Bronchial epithelial cell (primary cell): ENCODE measurements at places on chromosomes 16 and 17. TPM values are rescaled to one million over a fixed set of nuclear protein-coding genes. Genes with fewer than 3 reads are reported as not detected.

DNA sequence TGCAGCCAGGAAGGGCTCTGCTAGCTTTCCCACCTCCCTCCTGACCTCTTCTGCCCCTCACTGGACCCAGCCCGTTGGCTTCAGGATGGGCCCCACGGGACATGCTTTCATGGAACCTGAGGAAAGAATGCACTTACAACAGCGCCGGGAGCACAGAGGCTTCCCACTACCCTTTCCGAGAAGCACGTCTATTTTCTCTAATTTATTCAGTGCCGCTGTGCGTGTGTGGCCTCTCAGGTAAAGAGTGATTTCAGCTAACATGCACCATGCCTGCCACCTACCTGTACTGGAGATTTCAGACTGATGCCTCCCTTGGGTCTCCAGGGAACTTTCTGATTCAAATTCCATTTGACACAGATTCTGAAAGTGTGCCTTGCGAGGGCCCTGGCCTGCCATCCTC is 140.1 kb downstream of the CYLD start:
- no peak for DNase-seq

- peak; percentile 31 for DNase-seq
Observed at GRCh38 chr17:40646791-40647623, 611 bp downstream of the SMARCE1 start.

DNA sequence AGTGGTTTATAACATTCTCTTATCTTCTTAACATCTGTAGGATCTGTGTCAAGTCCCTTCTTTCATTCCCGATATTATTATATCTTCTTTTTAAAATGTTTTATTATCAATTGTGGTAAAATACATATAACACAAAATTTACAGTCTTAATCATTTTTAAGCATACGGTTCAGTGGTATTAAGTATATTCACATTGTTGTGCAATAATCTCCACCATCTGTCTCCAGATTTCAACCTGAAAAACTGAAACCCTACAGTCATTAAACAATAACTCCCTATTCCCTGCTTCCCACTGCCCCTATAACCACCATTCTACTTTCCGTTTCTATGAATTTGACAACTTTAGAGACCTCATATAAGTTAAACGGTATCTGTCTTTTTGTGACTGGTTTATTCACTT is 45.5 kb downstream of the CEP112 start:
- no peak for DNase-seq

DNA sequence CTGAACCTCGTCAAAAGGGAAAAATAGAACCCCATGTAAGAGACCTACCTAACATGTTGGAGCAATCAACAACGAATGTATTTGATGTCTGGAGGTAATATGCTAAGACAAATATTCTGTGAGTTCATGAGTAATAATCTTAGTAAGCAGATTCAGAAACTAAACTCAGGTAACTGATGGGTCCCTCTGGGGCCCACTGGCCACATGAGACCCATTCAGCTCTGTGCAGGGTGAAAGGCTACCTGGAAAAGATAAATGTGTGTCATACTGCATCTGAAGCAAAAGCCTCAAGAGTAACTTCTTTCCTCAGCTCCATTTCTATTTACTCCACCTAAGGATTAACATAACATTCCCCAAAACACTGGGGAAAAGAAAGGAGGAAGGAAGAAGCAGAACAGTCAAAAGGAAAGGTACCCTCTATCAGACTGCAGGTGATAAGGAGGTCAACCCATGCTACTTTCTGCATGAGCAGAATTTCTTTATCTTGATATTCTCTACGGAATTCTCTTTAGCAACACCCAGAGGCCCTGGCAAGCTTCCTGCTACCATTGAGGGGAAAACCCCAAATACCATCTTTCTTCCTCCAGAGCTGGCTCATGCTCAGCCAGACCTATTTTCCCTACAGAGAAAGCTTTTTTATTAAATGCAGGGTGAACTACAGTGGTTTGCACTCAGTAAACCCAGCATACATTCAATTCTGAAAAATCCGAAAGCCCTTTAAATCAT is 37.7 kb upstream of the ABCA6 start:
- peak; percentile 51 for DNase-seq

DNA sequence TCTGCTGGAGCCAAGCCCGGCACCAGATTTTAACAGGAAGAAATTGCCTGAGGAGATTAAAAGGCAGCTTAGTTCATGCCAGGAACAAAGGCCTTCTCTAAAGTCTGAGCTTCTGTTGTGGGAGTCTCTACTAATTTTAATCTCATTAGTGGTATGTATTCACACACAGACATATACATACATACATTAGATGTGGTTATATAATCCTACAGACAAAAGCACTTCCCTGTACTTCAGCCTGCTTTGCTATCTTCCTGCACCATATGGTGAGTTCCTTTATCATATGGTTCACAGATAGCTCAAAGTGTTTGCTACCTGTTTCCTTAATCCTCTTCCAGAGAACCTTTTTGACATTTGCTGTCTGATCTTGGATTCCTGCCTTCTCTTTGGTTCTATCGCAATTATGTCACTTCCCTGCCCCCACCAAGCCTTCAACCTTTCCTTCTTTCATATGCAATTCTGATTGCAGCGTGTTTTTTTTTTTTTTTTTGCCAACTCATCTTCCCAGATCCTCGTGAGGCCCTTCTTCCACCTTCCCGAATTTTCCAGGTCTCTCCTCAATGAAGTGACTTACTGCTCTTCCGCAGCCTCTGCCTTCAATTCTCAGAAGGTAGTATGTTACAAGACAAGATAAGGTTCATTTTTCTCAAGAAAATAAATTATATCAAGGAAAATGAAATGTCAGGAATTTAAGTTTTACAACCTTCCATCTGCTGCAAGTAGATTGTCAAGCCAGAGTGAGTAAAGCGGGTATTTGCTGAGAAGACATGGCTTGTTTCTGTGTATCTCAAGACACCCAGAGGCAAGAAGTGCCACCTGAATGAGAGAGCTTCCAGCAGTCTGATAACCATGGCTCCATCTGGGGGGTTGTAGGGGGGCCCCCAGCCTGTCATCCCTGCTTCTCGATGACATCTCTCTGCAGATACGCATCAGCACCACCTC is 120.2 kb upstream of the CACNG3 start:
- no peak for DNase-seq

TNS4 gene
- total RNA-seq: 22.0 and 27.1 TPM in 2 replicates

GRCh38 chr17:75511610-75512575 is 3.4 kb downstream of the CASKIN2 start:
- no peak for DNase-seq

SHMT1 gene
- 15.3 and 15.5 TPM in 2 replicates for total RNA-seq

DNA sequence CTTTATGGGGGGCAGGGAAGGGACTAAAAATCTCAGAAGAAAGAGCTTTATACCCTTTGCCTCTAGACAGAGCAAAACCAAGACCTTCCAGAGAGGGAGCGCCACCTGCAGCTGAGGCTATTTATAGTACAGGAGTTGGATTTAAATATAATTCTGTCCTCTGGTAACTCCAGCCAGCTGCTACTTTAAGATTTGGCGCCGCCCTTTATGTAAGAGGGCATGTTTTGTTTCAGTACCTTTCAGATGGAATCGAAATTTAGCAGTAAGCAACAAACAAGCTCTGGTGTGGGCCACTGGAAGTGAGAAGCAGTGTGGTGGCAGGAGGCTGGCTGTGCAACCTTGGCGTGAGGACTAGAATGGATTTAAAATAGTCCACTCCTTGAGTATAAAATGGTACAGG is 5.2 kb upstream of the GUCY2D start:
- peak; percentile 39 for DNase-seq

FOXF1 gene
- total RNA-seq: 0.26 TPM in 1 of 2 replicates, not detected in the other

DNA sequence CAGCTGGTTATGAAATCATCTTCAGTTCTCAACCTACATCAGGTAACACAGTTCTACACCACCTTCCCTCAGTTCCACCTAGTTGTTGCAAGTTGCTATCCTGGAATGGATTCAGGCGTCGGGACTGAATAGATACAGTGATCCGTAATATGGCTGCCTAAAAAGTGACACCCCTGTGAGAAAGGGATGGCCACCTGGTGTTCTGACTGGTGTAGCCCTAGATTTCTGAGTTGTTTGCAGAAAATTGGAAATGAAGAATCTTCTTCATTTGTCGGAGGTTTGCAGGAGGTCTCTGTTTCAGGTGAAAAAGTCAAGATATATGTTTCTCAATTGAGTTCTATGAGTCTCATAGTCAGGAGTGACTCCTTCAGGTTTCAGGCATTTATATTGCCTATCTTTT is 225.8 kb upstream of the ELAC2 start:
- no peak for DNase-seq

GRCh38 chr16:82881516-82881915 is 254.7 kb downstream of the CDH13 start:
- DNase-seq: no peak

UNC13D gene
- total RNA-seq: 4.7 and 17.0 TPM in 2 replicates

AANAT gene
- total RNA-seq: not detected in 2 replicates

- no peak for DNase-seq
Observed at GRCh38 chr16:49101997-49102396, 179.6 kb downstream of the CBLN1 start.

GRCh38 chr16:68357923-68358322 is 47.1 kb downstream of the PRMT7 start:
- DNase-seq: no peak

DNA sequence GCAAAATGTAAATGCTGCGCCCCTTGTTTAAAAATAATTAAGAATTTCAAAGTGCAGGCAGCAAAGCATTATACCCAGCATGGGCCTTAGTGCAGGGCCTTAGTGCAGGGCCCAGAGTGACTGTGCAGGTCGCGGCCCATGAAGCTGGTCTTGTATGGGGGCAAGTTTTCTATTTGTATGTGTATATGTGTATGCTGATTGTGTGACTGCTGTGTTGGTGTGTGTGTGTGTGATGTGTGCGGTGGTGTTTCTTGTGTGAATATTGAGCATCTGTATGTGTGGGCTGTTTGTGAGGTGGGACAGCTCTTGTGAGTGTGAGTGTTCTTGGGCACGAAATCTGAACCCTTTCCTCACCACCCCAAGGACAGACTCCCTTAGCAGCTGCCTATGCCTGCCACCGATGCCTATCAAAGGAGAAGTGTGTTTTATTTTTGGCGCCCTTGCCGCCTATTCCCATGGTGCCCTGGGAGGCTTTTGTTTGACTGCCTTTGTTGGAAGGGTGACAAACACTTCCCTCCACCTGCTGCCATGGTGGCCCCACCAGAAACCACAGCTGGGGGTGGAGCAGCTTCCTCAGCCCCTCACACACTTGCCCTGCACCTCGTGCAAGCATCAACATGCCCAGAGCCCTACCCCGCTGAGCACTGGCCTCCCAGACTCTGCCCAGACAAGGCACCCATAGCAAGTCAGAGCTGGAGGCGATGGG is 18.0 kb downstream of the CCR7 start:
- DNase-seq: peak; percentile 98

GRCh38 chr16:159136-159849 is 6.5 kb upstream of the HBM start:
- DNase-seq: no peak

CDK5R1 gene
- total RNA-seq: 2.9 and 5.5 TPM in 2 replicates

CTRB1 gene
- not detected in 2 replicates for total RNA-seq

DNA sequence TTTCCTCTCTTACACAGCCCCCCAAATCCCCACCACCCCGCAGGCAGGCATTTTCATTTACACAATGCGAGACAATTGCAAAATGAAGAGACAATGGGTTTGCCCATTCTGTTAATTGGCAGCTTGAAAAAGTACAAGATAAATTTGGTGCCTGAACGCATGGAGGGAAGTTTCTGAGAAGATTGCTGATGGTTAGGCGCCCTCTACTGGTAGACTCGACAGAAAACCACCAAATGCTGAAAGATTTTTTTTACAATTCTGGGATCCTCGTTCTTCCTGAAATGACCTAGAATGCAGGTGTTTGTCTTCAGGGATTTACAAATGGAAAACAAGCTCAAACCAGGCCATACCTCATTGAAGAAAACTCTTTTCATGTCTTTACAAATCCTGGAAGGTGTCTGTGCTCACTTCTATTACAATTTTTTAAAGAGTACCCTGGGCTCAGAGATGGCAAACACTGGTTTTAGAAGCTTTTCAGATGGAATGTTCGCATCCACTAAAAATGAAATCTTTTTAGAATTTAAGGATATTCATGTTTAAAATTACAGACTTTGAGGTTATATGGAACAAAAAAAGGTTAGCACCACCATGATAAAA is 338.5 kb downstream of the PMP22 start:
- peak; percentile 64 for DNase-seq

DNA sequence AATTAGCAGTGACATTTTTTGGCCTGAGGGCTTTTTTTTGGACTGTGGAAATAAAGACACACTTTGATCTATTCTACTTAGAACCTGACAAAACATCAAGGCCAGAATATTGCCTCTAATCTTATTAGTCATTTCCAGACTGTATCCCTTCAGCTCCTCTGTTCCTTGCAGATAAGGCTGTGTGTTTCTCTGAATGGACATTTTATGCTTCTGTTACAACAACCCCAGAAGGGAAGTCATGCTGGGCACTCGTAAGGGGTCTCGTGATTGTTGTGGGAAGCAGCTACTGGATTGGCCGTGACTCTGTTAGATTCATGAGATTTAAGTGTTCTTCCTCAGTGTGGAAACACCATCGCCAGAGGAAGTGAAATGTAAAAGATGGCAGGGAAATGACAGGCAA is 31.6 kb upstream of the HS3ST2 start:
- DNase-seq: no peak

- DNase-seq: no peak
Observed at GRCh38 chr16:89437251-89437987, 52.9 kb downstream of the ANKRD11 start.

DNA sequence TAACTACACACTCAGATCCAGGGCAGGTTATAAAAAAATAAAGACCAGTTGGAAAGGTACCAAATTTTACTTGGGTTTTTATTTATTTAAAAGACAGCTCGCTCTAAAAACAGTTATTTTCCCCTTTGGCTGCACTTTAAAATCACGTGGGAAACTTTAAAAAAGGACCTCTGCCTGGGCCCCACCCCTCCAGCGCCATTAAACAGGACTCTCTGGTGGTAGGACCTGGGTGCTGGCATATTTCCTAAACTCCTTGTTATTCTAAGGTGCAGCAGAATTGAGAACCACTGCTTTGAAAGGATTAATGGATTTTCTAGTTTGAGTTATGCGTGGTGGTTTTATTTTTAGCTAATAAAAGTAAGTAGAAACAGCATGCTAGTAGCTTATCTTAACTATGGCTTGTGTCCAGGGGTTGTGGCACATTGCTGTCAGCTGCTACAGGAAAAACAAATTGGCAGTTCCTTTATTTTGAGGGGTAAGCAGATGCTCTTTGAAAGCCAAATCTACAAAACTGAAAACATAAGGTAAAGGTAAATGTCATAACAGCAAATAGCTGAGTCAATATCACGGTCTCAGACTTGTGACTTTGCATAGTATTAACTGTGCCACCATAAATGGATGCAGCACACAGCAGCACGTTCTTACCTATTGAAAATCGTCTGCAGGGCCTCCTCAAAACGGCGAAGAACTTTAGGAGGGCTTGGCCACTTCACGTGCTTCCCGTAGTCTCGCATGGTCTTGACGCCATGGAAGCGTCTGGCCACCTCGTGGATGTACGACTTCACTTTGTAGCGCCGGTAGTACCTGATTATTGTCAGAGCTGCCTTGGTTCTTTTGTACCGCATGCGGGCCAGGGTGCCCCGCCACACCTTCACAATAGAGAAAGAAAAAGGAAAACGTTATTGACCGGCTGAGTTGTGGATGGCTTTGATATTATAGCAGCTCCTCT is 172.0 kb downstream of the CDK5R1 start:
- no peak for DNase-seq

DNA sequence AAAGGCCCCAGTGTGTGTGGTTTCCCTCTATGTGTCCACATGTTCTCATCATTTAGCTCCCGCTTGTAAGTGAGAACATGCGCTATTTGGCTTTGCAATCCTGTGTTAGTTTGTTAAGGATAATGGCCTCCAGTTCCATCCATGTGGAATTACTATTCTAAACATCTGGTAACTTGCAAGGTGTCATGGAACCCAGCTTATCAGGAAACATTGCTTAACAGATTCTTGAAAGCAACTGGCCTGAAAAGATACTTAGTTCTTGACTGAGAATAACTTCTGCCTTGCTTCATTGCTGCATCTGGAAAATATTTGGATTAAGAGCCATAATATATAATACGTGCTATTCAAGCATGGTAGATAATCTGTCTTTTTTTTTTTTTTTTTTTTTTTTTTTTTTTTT is 27.8 kb downstream of the PAFAH1B1 start:
- DNase-seq: no peak
